Glomerular endothelial cell (primary cell): ENCODE measurements at places on chromosomes 13 and 19. TPM values are rescaled to one million over a fixed set of nuclear protein-coding genes. Genes with fewer than 3 reads are reported as not detected.

The BCL3 gene
- total RNA-seq = 28.3 and 30.0 TPM in 2 replicates

The NANOS2 gene
- total RNA-seq = not detected in 2 replicates

The SYMPK gene
- total RNA-seq = 58.0 and 58.2 TPM in 2 replicates

The CERS1 gene
- 10.9 and 12.3 TPM in 2 replicates for total RNA-seq

The SPATA13 gene
- 12.2 and 20.5 TPM in 2 replicates for total RNA-seq
